ENCODE measurements at places on chromosomes 12 and 14.
A peak's percentile ranks its signal among the peaks of the same experiment; 100 is the strongest.

GRCh38 chr12:132163041-132163910 is 19.0 kb downstream of the NOC4L start:
- DNase-seq: peak; percentile 11

DNA sequence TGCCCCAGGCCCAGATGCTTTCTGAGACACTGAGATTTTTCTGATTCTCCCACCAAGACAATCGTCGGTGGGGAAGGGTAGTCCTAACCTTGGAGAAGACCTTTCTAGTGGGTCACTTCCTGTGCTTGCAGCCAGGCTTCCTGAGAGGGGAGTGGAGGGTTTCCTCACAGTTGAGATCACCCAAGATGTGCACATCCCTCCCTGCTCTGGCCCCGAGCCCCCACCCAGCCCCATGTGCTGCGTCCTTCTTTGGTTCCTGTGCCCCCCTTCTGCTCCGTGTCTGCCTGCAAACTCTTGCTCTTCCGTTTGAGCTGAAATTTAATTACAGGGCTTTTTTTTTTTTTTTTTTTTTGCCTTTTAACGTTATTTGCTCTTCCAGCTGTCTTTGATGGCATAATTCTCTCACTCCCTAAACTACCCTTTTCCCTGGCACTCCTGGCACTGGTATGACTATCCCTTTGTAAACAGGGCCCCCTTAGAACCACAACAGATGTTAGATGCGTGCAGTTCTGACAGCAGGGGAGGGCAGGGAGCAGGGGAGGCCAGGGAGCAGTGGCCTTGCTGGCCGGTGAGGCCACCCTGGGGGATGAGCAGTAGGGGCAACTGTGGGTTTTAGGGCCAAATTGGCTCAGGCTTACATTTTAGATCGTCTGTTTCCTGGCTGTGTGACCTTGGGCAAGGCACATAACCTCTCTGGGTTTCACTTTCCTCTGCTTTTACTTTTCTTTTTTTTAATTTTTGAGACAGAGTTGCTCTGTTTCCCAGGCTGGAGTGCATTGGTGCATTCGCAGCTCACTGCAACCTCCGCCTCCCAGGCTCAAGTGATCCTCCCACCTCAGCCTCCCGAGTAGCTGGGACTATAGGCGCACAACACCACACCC is 144.5 kb downstream of the PHETA1 start:
- DNase-seq: no peak

GRCh38 chr12:132407992-132408391 is 78.6 kb upstream of the GALNT9 start:
- no peak for DNase-seq

DNA sequence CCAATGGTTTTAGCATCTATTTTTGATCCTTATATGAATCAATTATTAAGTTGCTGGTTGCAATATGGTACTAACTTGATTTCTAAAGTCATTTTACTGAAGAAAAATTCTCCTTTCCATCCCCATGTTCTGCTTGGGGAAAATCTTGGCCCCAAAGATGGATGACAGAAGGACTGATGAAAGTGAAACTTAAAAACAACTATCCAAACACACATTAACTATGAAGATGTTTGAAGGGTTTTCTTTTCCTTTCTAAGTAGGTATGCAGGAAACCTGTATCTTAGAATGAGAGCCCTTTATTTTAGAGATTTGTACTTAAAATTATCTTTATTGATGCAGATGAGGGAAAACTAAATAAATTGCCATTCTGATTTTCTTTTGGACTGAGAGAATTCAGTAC is 5.9 kb downstream of the C12orf71 start:
- DNase-seq: no peak

DNA sequence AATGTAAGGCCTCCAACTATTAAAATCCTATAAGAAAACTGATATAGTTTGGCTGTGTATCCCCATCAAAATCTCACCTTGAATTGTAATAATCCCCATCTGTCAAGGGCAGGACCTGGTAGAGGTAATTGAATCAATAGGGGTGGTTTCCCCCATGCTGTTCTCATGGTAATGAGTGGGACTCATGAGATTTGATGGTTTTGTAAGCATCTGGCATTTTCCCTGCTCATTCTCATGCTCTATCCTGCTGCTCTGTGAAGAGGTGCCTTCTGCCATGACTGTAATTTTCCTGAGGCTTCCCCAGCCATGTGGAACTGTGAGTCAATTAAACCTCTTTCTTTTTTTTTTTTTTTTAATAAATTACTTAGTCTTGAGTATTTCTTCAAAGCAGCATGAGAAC is 31.9 kb downstream of the TSPAN19 start:
- DNase-seq: no peak

GRCh38 chr14:103547941-103548462 is 14.5 kb downstream of the BAG5 start:
- DNase-seq: no peak

DNA sequence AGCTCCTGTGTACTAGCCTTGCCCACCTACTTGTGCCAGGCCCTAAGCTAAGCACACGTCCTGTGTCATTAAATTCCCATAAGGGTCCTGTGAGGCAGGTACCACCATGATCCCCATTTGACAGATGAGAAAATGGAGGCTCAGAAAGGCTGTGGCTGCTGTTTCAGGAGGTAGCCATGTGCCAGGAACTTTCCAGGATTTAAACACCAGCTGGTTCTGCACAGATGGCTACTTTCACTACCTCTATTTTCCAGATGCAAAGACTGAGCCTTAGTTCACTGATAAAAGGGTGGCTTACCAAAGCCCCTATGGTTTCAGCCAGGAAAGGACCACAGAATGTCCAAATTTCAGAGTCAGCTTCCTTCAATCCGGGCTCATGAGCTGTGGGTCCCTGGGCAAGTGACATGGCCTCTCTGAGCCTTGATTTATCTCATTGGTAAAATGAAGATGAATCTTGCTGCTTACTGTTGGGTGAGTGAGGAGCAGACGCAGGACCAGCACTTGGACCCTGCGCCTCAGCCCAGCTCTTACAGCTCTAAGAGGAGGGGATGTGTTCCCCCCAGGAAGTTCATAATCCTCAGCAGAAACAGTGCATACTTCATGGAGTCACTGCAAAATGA is 23.5 kb downstream of the CMKLR1 start:
- DNase-seq: no peak

DNA sequence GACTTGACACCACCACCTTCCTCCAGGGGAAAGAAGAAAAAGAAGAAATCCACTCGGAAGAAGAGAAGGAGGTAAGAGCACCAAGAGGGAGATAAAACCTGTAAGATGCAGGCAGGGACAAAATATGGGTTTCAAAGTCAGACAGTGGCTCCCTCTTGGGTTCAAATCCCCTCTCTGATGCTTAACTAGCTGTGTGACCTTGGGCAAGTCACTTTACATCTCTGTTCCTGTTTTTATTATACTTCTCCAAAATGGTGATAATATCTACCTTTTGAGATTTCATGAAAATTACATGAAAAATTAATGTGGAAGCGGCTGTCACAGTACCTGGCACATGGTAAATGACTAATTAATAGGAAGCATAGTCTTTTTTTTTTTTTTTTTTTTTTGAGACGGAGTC is 64.4 kb upstream of the HSPB8 start:
- no peak for DNase-seq

- peak; percentile 27 for DNase-seq
These were observed 210.9 kb downstream of the MED13L start for GRCh38 chr12:116066381-116067230.

GRCh38 chr14:71332476-71332875 is 425.2 kb downstream of the PCNX1 start:
- DNase-seq: no peak

Data from NCI-H146 (cell line).